T-helper 17 cell (primary cell): ENCODE measurements at places on chromosomes 6 and 20.

DNA sequence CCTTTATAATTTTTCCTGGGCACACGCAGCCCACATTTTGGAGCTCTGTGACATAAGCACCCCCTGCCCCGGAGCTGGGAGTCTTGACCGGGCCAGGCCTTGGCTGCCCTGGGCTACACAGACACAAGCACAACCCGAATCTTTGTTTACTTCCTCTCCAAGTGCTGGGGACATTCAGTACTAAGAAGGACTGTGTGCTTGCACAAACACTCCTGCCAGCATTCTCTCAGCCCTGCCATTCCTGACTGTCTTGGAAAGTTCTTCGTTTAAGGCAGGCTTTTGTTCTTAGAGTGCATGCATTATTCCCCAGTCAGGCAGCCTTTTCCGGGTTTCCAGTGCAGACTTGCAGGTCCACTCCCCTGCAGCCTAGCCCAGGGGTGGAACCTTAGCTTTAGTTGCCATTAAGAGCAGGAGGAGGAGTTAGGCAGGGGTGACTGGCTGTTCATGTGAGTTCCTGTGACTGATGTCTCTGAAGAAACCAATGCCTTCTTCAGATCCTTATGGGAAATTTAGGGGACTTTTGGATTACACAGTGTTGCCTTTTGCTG lies 28.6 kb downstream of the FOXO3 start:
- no peak for DNase-seq

DNA sequence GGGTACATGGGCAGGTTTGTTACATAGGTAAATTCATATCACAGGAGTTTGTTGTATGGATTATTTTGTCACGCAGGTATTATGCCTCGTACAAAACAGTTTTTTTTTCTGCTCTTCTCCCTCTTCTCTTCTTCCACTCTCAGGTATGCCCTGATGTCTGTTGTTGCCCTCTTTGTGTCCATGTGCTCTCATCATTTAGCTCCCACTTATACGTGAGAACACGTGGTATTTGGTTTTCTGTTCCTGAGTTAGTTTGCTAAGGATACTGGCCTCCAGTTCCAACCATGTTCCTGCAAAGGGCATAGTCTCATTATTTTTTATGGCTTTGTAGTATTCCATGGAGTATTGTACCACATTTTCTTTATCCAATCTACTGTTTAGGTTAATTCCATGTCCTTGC lies 65.7 kb downstream of the UNC5CL start:
- DNase-seq, result no peak

GRCh38 chr6:157725836-157726235 lies 97.2 kb upstream of the SNX9 start:
- DNase-seq, result no peak

GRCh38 chr6:16154904-16155303 lies 26.0 kb downstream of the MYLIP start:
- DNase-seq, result no peak

DNA sequence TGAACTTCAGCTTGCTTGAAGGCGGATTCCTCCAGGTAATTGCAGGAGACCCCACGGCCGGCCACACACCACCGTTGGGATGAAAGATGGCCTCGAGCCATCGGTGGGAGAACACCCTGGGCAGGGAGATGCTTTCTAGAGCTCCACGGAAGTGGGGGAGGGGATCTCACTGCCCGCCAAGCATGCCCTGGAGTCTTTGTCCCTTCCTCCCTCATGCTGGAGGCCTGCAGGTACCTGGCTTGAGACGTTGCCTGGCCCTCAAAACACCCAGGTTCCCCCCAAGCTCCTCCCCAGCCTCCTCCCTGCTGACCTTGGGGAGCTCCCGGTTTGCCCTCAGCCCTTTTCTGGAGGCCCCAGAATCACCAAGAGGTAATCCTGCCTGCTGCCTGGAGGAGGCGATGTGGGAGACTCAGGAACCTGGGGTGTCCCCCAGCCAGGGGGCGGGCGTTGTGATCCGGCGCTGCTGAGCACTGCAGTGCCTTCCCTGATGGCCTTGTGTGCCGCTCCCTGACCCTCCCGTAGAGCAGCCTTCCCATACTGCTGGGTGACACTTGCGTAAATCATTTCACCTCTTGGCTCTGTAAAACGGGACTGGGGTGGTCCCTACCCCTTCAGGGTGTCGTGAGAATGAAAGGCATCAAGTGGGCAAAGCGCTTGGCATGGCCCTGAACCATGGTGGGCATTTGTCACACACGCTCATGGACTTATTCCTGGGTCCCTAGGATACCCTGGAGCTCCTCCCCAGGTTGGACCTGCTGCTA lies 91.4 kb downstream of the CEBPB start:
- no peak for DNase-seq

- no peak for DNase-seq
Observed at GRCh38 chr6:39389484-39389767, 66.9 kb upstream of the KCNK16 start.

- no peak for DNase-seq
Observed at GRCh38 chr20:35232575-35232974, 6.1 kb downstream of the MMP24 start.
